ENCODE measurements at places on chromosomes 6 and 20. TPM values are rescaled to one million over a fixed set of nuclear protein-coding genes. Genes with fewer than 3 reads are reported as not detected.

The TPD52L1 gene
- total RNA-seq = 0.56 TPM

The LYRM4 gene
- total RNA-seq = 28.4 TPM

The ADGRF4 gene
- not detected for total RNA-seq

The FNDC11 gene
- total RNA-seq = 0.67 TPM

The EDN3 gene
- total RNA-seq = not detected

The SKIC2 gene
- total RNA-seq = 75.7 TPM

The PNPLA1 gene
- not detected for total RNA-seq

The FANCE gene
- 27.2 TPM for total RNA-seq

GRCh38 chr6:44435500-44435899 is 48.0 kb downstream of the CDC5L start:
- no peak for DNase-seq

DNA sequence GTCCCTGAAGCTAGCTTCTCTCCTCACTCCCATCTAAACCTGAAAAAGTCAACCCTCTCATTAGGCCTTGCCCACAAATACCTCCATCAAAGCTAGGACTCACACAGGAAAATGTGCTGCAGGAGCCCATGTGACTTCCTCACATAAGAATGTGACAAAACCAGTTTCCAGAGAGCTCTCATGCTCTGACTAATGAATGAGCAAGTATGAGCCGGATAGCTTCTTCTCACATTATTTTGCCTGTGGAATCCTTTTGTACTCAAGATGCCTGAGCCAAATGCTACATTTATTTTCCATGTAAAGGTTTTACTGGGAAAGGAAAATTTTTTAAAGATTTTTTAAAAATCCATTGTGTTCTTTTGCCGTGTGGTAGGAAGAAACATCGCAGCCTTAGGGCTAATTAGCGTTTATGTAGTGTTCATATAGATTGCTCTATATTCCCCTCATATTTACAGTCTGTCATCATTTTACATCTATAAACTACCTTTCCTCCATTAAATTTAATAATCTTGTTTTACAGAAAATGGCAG is 68.6 kb upstream of the CCN6 start:
- DNase-seq = no peak

- no peak for DNase-seq
Measured at GRCh38 chr6:149318581-149319286, 1.2 kb downstream of the TAB2 start.

- no peak for DNase-seq
Measured at GRCh38 chr20:3635346-3635745, 27.9 kb downstream of the GFRA4 start.

- peak; percentile 6 for DNase-seq
Measured at GRCh38 chr6:138818496-138819194, 22.8 kb downstream of the ECT2L start.

DNA sequence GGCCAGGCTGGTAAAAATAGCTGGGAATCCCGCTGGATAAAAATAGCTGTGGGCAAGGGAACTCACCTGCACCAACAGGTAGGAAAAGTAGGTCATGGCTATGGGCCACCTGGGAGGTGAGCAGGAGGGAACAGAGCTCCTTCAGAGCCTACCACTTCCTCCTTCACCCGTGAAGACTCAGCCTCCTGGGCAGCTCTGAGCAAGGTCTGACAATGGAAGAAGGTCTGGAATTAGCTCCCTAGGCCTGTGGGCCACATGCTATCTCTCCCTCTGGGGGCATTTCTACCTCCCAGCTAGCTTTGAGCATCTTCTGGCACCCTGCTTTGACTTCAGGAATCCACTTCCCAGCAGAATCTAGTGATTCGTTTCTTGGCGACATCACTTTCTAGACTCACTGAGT is 153.9 kb downstream of the MRPL14 start:
- DNase-seq = no peak

DNA sequence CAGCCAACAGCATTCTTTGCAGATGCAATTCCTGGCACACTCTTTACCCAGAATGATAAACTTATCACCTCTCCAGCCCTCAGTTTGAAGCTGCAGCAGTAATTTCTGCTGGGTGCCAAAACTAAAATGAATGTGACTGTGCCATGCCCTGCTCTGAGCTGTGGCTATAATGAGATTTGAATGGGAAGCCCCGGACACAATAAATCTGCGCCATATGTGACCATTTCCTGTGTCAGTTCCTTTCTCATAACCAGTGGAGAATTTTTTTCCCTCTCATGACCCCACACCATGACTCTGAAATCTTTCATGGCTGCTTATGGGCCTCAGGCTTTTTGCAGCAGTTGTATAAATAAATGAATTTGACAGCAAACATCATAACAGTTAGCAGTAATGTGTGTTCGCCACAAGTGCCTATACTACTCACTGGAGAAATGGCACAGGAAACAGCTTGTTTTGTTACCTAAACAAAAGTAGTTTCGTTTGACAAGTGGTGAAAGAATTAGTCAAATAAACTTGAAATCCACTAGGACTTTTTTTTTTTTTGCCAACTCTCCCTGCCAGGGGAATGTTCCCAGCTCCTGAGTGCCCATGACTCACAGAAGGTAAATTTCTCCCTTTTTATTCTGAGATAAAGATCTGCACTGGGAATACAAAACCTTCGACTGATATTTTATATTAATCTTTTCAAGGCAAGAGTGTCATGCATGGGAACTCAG is 408.4 kb downstream of the PKHD1 start:
- no peak for DNase-seq

DNA sequence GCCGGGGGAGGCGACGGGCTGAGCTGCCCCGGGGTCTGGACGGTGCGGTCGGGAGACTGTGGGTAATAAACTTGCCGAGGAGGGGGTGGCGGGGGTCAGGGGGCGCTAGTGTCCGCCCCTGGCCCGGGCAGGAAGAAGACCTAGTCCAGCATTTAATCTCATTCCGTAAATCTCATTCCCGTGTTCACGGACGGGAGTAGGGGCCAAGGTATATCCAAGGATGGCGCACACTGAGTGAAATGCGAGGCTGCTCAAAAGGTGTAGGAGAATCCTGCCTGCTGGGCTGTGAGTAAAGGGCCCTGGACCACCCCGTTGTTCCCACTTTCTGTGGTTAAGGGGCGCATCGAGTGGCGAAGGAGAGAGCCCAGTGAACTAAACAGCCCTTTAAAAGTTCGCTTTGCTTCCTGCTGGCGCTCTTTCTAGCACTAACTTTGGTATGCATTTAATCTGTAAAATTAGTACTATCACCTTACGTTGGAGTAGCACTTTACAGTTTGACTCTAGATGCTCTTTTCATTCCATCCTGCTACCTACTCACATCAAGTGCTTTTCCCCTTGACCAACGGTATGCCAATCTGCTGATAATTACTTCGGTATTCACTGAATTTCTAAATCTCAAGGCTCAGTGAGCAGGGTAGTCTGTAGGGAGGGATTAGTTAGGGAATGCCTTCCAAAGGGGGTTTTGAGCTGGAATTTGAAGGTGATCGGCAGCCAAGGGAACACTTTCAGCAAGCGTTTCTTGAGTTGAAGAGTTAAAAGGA is 730 bp downstream of the PARD6B start:
- DNase-seq = no peak

- DNase-seq = no peak
Measured at GRCh38 chr6:94401311-94401710, 982.0 kb upstream of the EPHA7 start.

DNA sequence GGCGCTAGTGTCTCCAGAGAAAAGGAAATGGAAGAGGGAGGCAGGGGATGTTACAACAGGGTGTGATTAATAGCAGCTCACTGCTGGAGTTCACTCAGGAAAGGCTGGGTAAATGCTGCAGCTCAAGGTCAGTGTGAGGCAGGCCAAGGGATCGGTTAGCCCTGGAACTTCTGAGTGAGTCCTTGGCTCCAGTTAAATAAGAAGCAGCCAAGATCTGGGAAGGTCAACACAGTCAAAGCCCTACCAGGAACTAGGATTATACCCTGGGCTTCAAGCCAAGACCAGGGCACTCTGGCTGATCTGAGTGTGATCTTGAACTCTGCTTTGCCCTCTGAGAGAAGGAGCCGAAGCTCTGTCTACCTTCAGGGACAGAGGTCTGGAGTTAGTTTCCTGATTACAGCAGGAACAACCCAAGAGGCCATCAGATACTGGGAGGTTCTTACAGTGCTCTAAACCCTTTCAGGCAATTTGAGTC is 44.3 kb downstream of the TPD52L1 start:
- no peak for DNase-seq

Data from activated T-cell treated with anti-CD3 and anti-CD28 coated beads, Interleukin-2, amount 50 U/mL, for 72 hours (primary cell).